Jurkat, Clone E6-1 (cell line): ENCODE measurements at places on chromosomes 16 and 17.
A peak's percentile ranks its signal among the peaks of the same experiment; 100 is the strongest.

- DNase-seq = no peak
Measured at GRCh38 chr16:90019543-90020259, 445 bp upstream of the DBNDD1 start.

DNA sequence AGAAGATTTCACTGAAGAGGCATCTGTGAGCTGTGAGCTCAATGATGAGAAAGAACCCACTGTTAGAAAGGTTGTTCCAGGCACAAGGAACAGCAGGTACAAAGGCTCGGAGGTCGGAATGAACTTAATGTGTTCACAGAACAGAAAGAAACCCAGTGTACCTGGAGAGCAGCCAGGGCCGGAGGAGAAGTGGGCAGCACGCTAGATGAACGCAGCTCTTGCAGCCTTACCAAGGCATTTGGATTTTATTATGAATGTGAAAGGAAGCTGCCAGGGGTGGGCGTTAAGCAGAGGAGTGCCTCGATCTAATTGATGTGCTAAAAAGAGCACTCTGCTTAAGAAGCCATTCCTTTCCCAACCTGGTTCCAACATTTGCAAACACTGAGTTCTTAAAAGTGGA is 19.0 kb downstream of the EEF2K start:
- DNase-seq = no peak

DNA sequence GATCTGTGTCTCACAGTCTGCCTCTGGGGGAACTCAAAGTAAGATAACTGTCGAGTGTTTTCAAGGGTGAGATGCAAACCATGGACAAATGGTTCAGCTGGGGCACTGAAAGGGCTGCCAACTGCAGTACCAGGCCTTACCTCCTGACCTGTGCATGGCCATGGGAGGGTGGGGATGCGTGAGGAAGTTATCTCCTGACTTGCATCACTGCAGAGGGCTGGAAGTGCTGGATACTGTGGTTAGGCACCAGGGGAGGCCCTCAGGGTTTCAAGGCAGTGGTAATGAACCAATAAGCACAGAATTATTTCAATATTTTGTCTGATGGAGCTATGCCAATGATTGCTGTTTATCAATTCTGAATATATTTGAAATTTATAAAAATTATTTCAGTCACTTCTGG is 159.2 kb downstream of the CYLD start:
- peak; percentile 10 for DNase-seq

GRCh38 chr17:80361495-80362220 is 53.3 kb upstream of the ENDOV start:
- no peak for DNase-seq

DNA sequence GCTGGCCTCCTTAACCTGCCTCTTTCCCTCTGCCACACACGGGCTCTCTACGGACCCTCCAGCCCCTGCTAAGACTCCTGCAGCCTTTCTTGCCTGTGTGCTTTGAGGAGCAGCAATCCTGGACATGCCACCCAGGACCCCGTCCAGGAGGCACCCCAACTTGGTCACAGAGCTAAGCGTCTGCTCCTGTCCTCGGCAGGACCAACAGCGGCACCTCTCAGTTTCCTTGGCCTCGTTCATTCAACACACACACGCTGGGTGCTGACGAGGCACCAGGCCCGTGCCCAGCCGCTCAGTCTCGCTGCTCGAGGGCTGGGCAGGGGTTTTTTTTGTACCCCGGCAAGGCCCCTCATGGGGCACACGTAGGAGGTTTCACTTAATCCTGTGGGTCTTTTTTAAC is 15.2 kb downstream of the RPH3AL start:
- DNase-seq = no peak

DNA sequence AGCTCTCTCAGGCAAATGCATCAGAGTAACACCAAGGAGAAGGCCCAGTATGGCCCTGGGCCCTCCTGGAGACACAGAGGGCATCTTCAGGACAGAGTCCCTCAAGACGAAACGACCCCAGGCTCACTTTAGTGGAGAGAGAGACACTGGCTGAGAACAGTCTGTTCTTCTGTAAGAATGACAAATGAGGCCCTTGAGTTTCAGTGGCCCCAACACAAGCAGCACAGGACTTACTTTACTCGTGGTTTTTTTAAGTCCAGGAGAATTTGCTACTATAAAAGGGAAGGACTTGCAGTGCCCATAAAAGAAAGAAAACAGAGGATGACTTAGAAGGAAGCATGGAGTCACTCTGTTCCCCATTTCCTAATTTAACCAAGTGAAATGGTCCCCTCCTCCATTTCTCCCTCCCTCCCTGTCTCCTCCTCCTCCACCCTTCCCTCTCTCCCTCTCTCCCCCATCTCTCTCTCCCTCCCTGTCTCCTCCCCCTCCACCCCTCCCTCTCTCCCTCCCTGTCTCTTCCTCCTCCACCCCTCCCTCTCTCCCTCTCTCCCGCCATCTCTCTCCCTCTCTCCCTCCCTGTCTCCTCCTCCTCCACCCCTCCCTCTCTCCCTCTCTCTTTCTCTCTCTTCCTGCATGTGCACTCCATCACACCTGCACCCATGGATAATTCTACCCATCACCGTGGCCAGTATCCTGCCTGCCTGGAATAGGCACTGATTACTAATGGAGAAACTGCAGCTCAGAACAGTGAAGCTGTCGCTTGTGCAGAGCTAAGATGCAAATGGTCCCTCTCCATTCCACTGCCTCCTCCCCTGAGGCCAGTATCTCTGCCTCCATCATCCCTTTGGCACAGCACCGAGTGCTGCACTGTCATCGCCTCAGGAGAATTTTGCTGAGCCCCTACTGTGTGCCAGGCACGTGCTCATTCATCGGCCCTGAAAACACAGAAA is 47.3 kb upstream of the RBFOX3 start:
- no peak for DNase-seq

DNA sequence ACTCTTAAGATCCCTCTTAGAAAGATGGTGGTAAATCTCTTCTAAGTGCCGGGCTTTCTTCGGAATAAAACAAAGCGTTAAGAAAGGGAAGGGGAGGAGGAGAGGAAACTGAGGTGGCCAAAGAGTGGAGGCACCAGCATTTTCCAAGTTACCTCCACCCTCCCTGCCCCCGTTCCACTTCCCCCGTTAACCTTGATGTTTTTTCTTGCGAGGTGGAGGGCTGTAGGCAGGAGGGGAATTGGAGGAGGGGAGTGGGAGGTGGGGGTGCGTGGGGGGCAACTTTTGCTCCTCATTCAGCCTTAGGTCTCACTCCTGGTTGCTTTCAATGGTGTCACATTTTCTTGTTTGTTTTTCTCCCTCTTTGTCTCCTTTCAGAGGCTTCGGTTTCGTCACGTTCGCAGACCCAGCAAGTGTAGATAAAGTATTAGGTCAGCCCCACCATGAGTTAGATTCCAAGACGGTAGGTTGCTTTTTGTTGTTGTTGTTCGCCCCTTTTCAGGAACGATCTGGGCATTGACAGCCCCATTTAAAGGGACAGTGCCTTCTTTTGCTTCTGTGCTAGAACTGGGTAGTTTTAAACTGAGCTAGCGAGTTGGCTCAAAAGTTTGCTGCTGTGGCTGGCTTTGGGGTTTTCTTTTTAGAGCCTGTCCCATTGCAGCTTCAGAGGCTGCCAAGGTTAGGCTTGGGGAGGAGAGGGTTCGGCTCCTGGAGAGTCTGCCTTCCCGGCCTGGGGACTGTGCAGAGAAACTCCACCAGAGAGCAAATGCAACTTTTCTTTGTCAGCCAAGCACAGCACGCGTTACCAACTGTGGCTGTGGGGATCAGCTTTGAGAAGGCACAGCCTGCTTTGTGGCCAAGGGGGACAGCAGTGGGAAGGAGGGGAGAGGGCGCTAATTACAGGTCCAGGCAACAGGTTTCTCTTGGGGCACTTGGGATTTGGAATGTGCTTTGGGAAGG is 1.9 kb downstream of the MSI2 start:
- DNase-seq = peak; percentile 23

GRCh38 chr16:89861648-89862047 is 11.7 kb upstream of the TCF25 start:
- DNase-seq = no peak

DNA sequence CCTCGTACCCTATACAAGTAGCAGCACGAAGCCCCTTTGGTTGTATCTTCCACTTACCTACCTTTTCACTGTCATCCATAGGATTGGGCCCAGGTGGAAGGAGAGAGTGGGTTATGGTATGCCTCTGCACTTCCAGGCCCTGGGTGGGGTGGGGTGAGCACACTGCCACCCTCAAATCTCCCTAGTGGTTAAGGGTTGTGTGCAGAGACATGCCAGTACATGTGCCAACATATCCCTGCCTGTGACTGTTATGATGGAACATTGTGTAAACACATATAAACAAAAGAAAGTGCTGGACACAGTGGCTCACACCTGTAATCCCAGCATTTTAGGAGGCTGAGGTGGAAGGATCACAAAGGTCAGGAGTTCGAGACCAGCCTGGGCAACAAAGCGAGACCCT is 11.1 kb downstream of the HROB start:
- no peak for DNase-seq

- no peak for DNase-seq
Measured at GRCh38 chr16:84042879-84043485, 387 bp upstream of the SLC38A8 start.

- DNase-seq = no peak
Measured at GRCh38 chr17:70165383-70165782, 3.9 kb upstream of the KCNJ2 start.

- DNase-seq = peak; percentile 93
Measured at GRCh38 chr16:48318630-48319029, 66.6 kb downstream of the SIAH1 start.

- no peak for DNase-seq
Measured at GRCh38 chr16:20750558-20750957, 8.9 kb upstream of the THUMPD1 start.

- DNase-seq = no peak
Measured at GRCh38 chr17:5819396-5819795, 235.1 kb upstream of the NLRP1 start.

DNA sequence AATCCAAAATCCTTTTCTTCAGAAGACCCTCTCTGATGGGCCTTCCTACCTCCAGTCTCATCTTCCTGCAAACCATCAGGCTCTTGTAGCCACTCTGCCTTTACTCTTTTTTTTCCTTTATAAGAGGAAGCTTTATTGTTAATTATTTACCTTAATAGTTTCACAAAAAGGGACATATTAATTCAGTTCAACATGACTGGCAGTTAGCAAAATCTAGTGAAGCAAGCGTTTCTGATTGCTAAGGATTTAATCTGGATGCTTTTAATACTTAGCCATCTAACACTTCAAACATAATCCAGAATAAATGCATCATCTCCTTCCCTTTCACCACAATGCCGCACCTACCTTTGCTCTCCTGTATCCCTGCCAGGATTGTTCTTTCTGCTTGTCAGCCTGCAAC is 62.0 kb downstream of the SPACA3 start:
- no peak for DNase-seq

- DNase-seq = no peak
Measured at GRCh38 chr16:62661435-62661834, 625.2 kb upstream of the CDH8 start.

DNA sequence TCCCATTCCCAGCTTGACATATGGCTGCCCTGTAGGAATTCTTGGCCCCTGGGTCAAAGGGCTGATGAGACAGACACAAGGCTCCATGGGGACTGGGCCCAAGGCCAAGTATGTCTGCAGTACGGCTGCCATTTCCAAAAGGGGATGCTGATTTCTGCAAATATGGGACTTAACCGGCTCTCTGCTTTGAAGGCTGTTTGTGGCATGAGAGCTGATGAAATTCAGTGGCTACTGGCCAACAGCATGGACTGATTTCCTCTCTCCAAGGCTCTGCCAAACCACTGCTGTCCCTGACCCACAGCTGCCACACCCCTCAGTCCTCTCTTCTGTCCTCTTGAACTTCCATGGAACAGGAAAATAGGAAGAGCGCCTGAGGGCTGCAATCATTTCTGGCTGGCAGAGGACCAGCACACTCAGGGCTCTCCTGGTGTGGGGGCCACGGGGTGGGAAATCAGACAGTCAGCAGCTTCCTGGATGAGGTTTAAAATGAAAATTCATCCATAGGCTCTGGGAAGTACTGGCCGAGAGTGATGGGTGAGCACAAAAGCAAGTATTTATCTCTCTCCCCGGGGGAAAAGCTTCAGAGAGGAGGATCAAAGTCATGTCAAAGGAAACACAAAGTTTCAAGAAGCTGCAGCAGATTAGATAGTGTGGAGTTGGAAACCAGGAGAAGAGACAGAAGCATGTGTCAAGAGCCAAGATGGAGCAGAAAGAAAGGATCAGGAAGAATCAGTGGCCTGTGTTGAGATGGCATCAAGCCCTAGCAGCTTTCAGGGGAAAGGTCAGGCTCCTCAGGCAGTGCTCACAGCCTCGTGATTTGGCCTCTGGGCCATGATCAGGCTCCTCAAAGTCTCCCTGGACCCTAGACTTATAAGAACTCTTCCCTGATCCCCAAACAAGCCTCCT is 64.1 kb upstream of the SREBF1 start:
- DNase-seq = no peak

GRCh38 chr17:65638221-65638975 is 77.0 kb upstream of the AXIN2 start:
- DNase-seq = no peak

- DNase-seq = no peak
Measured at GRCh38 chr17:66115246-66115645, 76.7 kb downstream of the CEP112 start.

GRCh38 chr16:7086822-7087616 is 245.6 kb upstream of the RBFOX1 start:
- DNase-seq = no peak

DNA sequence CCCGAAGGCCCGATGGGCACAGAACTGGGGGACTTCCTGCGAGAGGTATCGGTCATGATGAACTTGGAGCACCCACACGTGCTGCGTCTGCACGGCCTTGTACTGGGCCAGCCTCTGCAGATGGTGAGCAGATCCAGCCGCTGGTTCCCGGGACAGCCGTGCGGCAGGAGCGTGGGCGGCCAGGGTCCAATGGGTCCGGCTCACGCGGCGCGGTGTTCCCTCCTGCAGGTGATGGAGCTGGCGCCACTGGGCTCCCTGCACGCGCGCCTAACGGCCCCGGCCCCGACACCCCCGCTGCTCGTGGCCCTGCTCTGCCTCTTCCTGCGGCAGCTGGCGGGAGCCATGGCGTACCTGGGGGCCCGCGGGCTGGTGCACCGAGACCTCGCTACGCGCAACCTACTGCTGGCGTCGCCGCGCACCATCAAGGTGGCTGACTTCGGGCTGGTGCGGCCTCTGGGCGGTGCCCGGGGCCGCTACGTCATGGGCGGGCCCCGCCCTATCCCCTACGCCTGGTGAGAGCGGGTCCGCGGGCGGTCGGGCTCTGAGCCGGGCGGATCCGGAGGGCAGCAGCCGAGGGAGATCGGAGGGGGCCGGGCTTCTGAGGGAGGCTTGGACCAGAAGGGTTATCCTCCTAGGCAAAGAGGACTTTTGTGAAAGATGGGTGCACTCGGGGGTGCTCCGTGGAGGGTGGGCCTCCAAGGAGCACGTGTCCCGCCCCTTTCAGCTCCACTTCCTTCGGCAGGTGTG is 3.0 kb downstream of the TNK1 start:
- peak; percentile 54 for DNase-seq

DNA sequence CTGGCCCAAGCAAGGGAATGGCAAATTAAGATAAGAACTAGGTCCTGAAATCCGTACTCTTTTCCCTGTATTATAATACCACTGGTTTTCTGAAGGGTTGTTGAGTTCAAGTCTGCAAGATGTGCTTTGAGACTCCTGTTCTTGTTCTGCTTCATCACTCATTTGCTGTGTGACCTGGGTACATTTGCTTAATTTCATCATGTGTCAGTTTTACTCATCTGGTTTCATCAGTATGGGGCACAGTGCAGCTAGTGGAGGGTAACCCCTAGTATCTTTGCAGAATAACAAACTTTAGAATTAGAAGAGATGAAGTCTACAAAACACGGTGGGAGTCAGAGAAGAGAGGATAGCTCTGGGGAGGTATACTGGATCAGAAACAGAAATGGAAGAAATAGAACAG is 21.9 kb upstream of the EFCAB13 start:
- DNase-seq = no peak

- no peak for DNase-seq
Measured at GRCh38 chr16:48676836-48677235, 66.9 kb upstream of the N4BP1 start.
